Heart left ventricle (tissue), 16 donors: ENCODE measurements at places on chromosomes 7 and 10. TPM values are rescaled to one million over a fixed set of nuclear protein-coding genes. Genes with fewer than 3 reads are reported as not detected.

The DLG5 gene
- total RNA-seq: 7.8 TPM

The SPDYE8 gene
- not detected for total RNA-seq

The METTL27 gene
- total RNA-seq: 1.2 TPM

The ADCYAP1R1 gene
- total RNA-seq: 2.2 TPM

The BAMBI gene
- 15.7 TPM for total RNA-seq

The EPHB4 gene
- 76.2 TPM for total RNA-seq

The SFRP4 gene
- total RNA-seq: 0.60 TPM

The AVPI1 gene
- 13.0 TPM for total RNA-seq

The ANKMY2 gene
- total RNA-seq: 41.9 TPM

The MTERF1 gene
- total RNA-seq: 9.4 TPM
